GOT3 (cell line): ENCODE measurements at places on chromosomes 2 and 18.

DNA sequence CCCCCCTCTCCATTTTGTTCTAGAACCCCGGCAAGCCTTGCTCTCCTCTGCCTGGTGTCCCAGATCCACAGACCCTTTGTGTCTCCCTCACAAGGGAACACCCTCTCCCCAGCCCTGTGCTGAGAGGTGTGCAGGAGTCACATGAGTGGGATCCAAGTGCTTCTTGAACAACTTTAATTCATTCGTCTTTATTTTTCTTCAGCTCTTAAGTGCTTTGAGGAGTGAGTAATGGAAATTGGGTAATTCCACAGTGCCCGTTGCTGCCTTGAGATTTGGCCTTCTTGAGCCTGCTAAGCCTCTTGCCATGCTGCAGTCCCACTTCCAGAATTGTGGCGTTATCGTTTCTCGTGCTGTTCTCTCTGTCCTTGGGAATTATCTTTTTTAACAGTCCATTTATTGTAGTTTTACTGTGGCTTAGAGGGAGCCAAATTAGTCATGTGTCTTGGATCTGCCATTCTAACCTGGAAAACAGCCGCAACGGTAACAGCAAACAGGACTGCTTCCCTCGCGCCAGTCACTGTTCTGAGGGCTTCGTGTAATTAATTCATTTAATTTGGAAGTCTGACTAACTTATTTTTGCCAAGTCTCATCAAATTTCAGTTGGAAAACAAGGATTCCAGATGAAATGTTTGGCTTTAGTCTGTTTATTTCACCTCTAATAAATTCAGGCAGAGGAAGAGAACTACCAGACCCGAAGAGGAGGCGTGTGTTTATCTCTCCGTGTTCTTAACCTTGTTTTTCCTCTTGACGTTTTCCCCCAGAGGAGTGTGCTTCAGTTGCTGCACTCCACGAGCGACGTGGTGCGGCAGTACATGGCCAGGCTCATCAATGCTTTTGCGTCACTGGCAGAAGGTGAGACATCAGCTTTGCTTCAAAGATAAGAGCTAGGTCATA lies 72.0 kb downstream of the ARMC9 start:
- DNase-seq: no peak

DNA sequence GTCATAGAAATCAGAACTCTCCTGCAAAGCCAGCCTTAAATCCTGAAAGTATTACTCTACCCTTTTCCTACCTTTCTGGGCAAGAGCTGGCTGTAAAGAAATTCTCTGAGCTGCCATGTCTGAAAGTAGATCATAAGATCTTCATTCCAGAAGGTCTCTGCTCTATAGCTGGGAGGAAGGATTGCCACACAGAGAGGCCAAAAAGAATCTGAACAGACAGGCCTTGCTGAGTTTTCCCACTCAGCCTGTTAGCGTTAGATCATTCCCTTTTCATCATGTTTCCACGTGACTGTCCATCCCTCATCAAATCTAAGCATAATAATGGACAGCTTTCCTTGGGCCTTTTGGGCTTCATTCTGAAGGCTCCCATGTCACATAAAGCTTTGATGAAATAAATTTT lies 43.2 kb upstream of the FHL2 start:
- DNase-seq: no peak

GRCh38 chr18:76213991-76214390 lies 281.1 kb downstream of the ZNF516 start:
- no peak for DNase-seq

GRCh38 chr2:237441605-237442274 lies 27.8 kb upstream of the COL6A3 start:
- no peak for DNase-seq

- DNase-seq: no peak
These were observed 60.1 kb downstream of the ICOS start for GRCh38 chr2:203996692-203997091.

GRCh38 chr2:2879781-2880180 lies 497.8 kb downstream of the EIPR1 start:
- no peak for DNase-seq
